ENCODE measurements at places on chromosomes 4 and X.

DNA sequence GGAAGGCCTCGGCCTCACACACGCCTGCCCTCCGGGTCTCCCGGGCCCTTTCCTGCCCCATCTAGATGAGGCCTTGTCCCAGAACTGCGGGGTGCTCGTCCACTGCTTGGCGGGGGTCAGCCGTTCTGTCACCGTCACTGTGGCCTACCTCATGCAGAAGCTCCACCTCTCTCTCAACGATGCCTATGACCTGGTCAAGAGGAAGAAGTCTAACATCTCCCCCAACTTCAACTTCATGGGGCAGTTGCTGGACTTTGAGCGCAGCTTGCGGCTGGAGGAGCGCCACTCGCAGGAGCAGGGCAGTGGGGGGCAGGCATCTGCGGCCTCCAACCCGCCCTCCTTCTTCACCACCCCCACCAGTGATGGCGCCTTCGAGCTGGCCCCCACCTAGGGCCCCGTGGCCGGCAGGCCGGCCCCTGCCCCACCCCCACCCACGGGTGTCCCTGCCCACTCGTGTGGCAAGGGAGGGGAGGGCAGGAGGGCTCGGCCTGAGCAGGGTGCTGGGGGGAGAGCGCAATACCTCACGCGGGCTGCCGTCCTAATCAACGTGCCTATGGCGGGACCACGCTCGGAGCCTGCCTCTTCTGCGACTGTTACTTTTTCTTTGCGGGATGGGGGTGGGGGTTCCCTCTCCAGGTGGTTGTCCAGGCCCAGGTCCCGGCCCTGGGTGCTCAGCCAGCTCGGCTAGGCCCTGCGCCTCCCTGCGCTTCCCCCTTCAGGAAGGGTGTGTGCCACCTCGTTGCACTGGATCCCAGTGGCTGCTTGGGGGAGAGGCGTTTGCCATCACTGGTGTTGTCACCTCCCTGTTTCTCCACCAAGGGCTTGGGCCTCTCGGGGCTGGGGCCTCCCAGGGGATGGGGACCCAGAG, 3.1 kb downstream of the DUSP9 start:
- no peak for DNase-seq

- no peak for DNase-seq
Observed at GRCh38 chrX:134654398-134655012, 3.8 kb downstream of the PLAC1 start.

DNA sequence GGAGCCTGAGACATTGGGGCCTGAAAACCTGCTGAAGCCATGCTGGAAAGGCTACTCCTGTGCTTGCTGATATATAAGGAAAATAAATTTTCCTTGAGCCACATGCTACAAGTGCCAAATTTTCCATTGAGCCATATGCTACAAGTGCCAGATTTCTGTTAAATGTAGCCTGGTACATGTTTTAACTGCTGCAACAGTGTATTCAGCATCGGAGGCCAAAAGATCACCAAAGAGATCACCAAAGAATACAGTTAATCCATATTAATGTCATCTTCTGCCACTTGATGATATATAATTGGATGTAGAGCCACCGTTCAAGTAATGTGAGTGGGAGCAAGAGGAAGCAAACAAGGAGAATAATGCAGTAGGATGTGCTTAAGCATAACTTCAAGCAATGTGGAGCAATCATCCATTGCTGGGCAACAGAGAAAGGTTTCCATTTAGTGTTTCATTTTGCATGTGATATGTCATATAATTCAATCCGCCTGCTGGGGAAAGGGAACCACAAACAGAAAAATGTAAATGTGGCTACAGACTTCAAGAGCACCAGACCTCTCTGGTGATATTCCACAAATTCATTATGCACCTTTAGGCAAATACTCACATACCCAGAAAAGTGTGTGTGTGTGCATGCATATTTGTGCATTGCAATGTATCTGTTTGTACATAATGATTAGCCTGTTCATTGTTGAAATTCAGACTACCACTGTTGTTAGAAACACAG, 295.9 kb downstream of the KCNIP4 start:
- no peak for DNase-seq

- no peak for DNase-seq
Observed at GRCh38 chrX:21933077-21933476, 7.4 kb upstream of the SMS start.

GRCh38 chr4:47703008-47703407, 134.9 kb downstream of the CORIN start:
- no peak for DNase-seq
